ENCODE measurements at places on chromosomes 12 and 14. TPM values are rescaled to one million over a fixed set of nuclear protein-coding genes. Genes with fewer than 3 reads are reported as not detected.

GRCh38 chr12:40117818-40118217, 11.9 kb upstream of the SLC2A13 start:
- H3K36me3 ChIP-seq, result peaks cover 4% of the 10 kb centered on the region
- H3K4me1 ChIP-seq, result peaks cover 6% of the 10 kb centered on the region
- no peak overlapping the region for H3K4me3 ChIP-seq
- H3K27ac ChIP-seq, result no peak overlapping the region

- H3K27ac ChIP-seq, result no peak overlapping the region
- no peak for DNase-seq
- peaks cover 7% of the 10 kb centered on the region for H3K4me1 ChIP-seq
These were observed 38.1 kb upstream of the NPAS3 start for GRCh38 chr14:32900547-32900946.

GRCh38 chr12:51246254-51246853, 7.7 kb downstream of the DAZAP2 start:
- H3K4me1 ChIP-seq, result peaks cover 51% of the 10 kb centered on the region
- DNase-seq, result peak; percentile 59
- peaks cover 46% of the 10 kb centered on the region for H3K36me3 ChIP-seq
- no peaks in the 10 kb centered on the region for H3K27me3 ChIP-seq
- peak overlapping the region; percentile 9 for H3K4me3 ChIP-seq
- H3K27ac ChIP-seq, result peak overlapping the region; percentile 82

DNA sequence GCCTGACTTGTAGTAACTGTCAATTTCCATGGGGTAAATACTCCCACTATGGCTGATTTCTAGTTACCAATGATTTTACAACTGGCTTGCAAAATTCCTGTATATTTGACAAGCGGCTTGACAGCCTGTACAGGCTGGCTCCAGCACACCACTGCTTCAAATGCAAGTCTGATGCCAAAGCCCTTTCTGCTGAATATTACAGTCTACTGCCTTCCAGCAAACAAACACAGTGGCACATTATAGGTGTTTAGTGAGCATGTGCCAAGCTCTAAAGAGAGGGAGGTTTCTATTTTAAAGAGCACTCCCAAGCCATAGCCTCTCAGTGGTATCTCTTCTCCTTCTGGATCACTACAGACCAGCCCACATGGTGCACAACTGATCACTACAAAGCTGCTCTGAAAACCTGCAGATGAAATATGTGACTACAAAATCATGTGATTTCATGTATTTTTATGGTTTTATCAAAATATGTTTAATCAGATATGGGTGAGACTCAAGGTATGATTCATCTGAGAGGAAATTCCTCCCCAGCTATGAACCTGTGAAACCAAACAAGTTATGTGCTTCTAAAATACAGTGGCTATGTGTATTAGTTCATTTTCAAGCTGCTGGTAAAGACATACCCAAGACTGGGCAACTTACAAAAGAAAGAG, 101.5 kb downstream of the RPAP3 start:
- no peaks in the 10 kb centered on the region for H3K4me1 ChIP-seq
- H3K27ac ChIP-seq, result no peak overlapping the region
- peaks cover 10% of the 10 kb centered on the region for H3K36me3 ChIP-seq

GRCh38 chr12:113230315-113231234, 9.3 kb downstream of the TPCN1 start:
- no peaks in the 10 kb centered on the region for H3K27me3 ChIP-seq
- no peak overlapping the region for H3K4me3 ChIP-seq
- DNase-seq, result no peak
- peaks cover 36% of the 10 kb centered on the region for H3K36me3 ChIP-seq

DNA sequence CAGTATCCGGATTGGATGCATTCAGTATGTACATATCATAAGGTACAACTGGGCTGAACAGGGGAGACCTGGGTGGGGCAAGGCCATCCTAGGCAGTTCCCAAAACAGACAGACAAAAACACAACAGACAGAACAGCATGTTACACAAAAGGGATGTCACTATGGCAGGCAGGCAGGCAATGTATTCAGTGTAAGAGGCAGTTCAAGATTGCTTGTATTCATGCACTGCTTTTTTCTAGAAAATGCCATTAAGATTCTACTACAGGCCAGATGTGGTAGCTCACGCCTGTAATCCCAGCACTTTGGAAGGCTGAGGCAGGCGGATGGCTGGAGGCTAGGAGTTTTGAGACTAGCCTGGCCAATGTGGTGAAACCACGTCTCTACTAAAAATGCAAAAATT, 3.5 kb downstream of the TBPL2 start:
- no peak overlapping the region for H3K4me3 ChIP-seq
- H3K27me3 ChIP-seq, result peaks cover 8% of the 10 kb centered on the region
- no peak overlapping the region for H3K27ac ChIP-seq
- H3K4me1 ChIP-seq, result peaks cover 18% of the 10 kb centered on the region
- DNase-seq, result no peak

Gene RNU4-1
- total RNA-seq, result 1,409 TPM

Gene CAPZA3
- not detected for total RNA-seq
